A549 treated with DMSO at 1 μM for 4 hours (cell line): ENCODE measurements at places on chromosomes 16 and 17. TPM values are rescaled to one million over a fixed set of nuclear protein-coding genes. Genes with fewer than 3 reads are reported as not detected.

The STXBP4 gene
- 4.1 to 7.4 TPM (median 5.3 TPM) in 5 replicates for total RNA-seq

The CCNF gene
- total RNA-seq = 22.1 to 27.6 TPM (median 23.0 TPM) in 5 replicates

The COPZ2 gene
- total RNA-seq = 12.8 to 16.0 TPM (median 14.9 TPM) in 5 replicates

The HAP1 gene
- 1.1 to 2.1 TPM (median 1.7 TPM) in 5 replicates for total RNA-seq

The CETP gene
- not detected in 5 replicates for total RNA-seq

The ITGAD gene
- total RNA-seq = not detected in 5 replicates

The RBL2 gene
- total RNA-seq = 11.2 to 17.5 TPM (median 16.1 TPM) in 5 replicates

The ZG16 gene
- not detected in 5 replicates for total RNA-seq

The CHST4 gene
- total RNA-seq = 0.06 to 0.15 TPM (median 0.08 TPM) in 3 of 5 replicates, not detected in the others
